ENCODE measurements at places on chromosomes 16 and 17. TPM values are rescaled to one million over a fixed set of nuclear protein-coding genes. Genes with fewer than 3 reads are reported as not detected.
A peak's percentile ranks its signal among the peaks of the same experiment; 100 is the strongest.

The RTN4RL1 gene
- total RNA-seq = 0.35 TPM

DNA sequence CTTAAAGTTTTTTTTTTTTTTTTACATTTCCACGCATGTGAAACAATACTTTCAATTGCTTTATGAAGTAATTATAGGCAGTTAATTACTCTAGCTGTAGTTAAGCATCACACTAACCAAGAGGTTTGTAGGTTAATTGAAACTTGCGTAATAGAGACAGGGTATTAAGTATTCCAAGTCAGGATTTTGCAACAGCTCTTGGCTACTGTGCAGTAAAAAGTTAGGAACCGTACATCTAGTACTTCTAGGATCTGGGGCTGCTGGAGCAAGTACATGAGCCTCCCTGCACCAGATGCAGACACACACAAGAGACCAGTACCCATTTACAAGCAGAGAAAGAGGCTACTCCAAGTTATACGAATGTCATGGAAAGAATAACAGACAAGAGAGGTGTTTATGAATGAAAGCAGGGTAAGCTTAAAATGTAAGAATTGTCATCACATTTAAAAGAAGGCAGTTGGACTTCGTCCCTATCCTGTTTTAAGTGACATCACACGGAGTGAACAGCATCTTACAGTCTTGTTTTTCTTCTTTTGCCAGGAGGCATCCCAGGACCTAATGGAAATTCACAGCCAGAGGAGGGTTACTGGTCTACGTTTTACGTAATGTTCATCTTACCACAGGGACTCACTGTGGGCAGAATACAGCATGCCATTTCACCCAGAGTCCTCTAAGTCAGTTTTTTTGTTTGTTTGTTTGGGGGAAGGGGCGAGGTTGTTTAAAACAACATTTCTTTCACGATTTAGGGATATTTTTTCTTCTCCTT is 379.6 kb upstream of the PSMD7 start:
- no peak for DNase-seq

GRCh38 chr16:10612649-10613179 is 32.3 kb upstream of the EMP2 start:
- no peak for DNase-seq

GRCh38 chr17:4098521-4099209 is 44.2 kb downstream of the ZZEF1 start:
- no peak for DNase-seq

GRCh38 chr16:74667255-74667700 is 601 bp upstream of the RFWD3 start:
- DNase-seq = peak; percentile 36

GRCh38 chr17:76593959-76594358 is 8.3 kb upstream of the ST6GALNAC2 start:
- DNase-seq = no peak

DNA sequence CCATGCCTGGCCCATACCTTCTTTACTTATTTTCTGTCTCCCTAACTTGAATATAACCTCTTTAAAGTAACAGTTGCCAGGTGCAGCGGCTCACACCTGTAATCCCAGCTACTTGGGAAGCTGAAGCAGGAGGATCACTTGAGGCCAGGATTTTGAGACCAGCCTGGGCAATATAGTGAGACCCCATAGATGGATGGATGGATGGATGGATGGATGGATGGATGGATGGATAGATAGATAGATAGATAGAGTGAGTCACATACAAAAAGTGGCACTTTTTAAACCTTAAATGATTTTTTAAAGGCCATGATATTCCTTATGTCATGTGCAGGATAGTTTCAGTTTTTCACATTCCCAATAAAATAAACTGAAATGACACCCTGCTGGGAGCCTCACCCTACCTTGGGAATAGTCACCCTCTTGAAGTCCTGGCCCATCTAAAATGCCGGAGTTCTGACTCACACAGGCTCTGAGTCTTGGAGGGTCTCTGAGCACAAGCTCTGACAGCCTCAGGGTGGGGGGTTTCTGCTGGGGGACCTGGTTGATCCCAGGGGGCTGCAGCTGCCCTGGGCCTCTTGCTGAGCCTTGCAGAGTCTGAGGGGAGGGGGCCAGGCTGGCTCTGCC is 26.2 kb downstream of the CPNE2 start:
- DNase-seq = no peak

DNA sequence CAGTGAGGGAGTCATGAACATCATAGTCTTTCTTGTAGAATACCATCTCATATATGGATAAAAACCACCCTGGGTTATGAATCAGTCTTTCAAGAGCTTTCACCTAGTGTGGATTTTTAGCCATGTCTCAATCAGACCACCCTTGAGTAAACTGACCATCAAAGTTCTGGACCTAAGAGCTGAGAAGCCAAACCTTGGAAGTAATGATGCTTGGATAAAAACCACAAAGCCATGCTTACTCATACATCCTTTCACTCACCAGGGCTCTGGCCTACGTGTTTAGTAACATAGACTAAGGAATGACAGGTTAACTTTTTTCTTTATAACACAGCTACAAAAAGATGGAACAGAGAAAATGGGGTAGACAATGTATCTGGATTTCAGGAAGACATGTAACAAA is 167.2 kb downstream of the STX8 start:
- no peak for DNase-seq

All from PC-9 (cell line).